Activated CD4-positive, alpha-beta memory T cell treated with anti-CD3 and anti-CD28 coated beads for 36 hours (primary cell): ENCODE measurements at places on chromosomes 5 and 9.
A peak's percentile ranks its signal among the peaks of the same experiment; 100 is the strongest.

DNA sequence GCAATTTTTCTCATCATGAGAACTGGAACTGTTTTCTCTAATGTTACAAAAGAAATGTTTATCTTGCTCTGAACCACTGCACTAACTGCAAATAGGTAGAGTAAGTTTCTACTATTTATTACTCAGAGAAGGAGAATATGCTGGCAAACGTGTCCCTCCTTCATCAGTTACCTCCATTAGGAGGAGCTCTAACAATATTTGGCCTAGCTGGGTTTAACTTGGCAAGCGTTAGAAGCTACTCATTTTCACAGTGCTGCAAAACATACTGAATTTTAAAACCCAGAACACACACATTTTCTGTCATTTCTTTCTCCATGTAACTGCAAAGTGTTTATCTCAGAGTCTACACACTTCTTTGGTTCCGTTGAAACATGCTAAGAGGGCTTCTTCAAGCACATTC lies 101.0 kb upstream of the GABRG2 start:
- no peak for DNase-seq

DNA sequence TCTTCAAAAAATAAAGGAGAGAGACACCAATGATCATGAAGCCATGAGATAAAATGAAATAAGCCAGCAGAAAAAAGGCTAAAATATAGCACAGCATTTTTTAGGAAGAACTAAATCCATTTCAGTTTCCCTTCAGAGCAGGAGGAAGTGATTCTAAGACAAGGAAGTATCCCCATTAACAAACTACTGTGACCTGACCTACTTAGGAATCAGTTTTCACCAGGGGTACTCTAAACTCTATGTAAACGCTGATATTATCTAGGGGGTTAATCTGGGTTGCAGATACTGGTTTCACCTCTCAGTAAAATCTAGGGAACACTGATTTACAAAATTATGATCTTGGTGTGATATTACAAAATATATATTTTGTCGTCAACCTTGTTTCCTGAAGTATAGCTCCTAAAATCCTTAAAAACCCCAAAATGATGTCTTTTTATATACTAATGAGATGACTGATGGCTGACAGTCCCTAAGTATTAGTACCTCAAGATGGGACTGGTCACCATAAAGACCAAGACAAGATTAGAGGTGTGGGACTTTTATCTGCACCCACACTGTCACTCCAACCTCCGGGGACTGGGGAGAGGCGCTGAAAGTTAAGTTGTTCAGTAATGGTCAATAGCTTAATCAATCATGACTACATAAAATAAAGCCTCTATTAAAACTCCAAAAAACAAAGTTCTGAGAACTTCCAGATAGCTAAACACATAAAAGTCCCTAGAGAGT lies 2.9 kb upstream of the FNBP1 start:
- no peak for DNase-seq

DNA sequence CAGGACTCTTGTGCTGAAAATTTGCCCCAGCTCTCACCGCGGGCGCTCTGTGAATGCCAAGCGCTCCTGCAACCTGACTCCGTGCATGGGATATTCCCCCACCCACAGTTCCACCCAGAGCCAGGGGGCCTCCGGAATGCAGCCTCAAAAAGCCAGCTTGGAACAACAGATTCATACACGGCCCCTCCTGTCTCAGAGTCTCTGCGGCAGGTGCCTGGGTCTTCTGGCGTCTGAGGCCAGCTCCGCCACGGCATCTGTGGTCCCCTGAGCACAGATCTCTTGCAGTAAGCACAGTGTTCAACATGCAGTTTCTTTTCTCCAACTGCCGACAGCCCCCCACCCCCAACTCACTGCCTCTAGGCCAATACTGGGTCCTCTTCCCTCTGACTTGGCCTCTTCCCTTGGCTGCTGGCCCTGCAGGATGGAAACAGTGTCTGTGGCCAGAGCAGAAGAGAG lies 355.7 kb upstream of the IRX2 start:
- DNase-seq: no peak

- DNase-seq: no peak
These were observed 14.1 kb upstream of the TNFAIP8 start for GRCh38 chr5:119341452-119342349.

DNA sequence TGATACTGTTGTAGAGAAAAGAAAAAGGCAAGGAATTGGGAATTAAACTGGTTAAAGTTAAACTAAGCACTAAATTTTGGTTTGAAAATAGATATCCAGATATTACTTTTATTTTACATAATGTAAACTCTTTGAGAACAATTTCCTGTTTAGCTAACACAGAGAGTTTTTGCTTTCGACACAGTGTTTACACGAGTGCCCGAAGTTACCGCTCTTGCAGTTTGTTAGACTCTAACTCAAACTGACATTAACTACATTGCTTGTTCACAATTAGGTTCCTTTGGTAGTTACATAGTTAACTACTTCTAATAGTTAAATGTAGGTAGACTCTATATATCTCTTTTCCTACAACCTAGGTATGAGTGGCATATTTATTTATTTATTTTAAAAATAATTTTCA lies 117.1 kb upstream of the CHD1 start:
- no peak for DNase-seq

DNA sequence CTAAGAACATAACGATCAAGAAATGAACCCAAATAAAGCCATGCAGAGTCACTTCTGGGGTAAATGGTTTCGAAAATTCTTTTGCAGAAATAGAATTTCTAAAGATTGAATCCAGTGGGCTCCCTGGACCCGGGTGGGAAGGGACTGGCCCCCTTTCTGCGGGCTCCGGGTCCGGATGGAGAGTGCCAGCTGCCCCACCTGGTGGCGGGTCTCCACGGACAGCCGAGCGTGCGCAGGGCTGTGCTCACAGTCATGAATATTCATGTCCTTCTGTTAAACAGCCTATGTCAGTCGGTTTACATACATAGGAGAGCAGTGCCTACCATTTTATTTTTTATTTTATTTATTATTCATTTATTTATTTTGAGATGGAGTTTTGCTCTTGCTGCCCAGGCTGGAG lies 4.7 kb upstream of the PPP1R26 start:
- peak; percentile 54 for DNase-seq

DNA sequence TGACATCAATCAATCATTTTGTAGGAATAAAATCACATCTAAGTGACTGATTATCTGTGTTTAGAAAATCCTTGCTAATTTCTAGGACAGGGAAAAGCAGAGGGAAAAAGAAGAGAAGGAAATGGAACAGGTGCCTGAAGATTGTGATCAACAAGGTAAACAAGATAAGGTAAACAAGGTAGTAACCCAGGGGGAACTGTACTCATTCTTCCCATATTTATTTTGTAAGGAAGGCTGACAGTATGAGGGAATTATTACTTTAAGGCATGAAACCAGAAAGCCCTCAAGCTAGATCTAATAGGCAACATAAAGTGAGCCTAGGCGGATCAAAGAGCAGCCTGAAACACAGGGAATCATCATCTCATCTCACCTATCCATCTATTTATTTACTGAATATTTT lies 231.1 kb downstream of the MLLT3 start:
- no peak for DNase-seq
